ENCODE measurements at places on chromosomes 3 and 15. TPM values are rescaled to one million over a fixed set of nuclear protein-coding genes. Genes with fewer than 3 reads are reported as not detected.

Gene GRAMD2A
- 0.63 TPM for total RNA-seq

Gene TGM4
- total RNA-seq, result not detected

Gene LRTM1
- total RNA-seq, result not detected

- DNase-seq, result no peak
Observed at GRCh38 chr3:133512416-133513089, 60.9 kb upstream of the CDV3 start.

DNA sequence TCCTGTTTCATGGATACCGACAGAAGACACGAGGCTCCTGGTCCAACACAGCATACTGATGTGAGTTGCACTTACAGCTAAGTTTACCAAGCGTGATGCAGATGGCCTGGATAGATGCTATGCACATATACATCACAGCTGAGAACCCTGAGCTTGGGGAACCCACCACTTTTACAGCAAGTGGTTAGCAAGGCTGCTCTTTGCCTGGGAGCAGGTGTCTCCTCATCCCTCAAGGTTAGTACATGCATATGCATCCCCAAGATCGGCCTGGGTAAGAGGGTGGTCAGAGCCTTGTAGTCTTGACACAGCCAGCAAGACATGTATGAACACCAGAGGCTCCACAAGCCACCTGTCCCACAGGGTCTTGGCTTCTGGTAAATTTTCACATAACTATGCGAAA is 28.3 kb downstream of the LRRC2 start:
- DNase-seq, result no peak

- DNase-seq, result no peak
Observed at GRCh38 chr3:87694678-87695077, 364.1 kb downstream of the CGGBP1 start.

GRCh38 chr3:111669926-111670630 is 74.9 kb upstream of the ZBED2 start:
- peak; percentile 65 for DNase-seq

DNA sequence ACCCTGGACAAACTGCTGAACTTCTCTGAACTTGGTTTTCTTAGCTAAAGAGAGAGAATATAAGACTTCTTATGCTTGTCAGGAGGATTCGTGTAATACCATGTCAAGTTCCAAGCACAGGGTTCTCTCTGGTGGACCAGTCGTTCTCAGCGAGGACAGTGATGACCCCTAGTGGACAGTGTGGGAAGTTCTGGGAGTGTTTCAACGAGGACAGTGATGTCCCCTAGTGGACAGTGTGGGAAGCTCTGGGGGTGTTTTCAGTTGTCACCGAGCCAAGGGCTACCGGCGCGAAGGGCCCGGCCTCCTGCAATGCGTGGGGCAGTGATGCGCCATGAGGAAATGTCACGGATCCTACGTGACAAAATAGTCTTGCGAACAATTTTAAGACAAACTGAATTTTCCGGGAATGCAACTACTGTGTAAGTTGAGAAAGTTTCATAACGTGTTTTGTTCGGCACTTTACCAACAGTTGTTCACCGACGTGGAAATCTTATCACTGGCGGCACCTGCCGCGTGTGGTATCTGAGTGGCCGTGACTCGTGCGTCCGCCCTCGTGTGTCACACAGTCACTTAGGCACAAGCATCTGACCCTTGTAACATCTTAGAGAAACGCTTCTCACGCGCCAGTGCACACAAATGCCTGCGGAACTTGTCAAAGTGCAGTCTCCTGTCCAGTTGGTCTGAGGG is 39.3 kb upstream of the MUC4 start:
- peak; percentile 94 for DNase-seq

GRCh38 chr3:51328206-51328605 is 56.9 kb upstream of the MANF start:
- DNase-seq, result no peak
